ENCODE measurements at places on chromosomes 12 and 14.

GRCh38 chr12:131445184-131445774, 265.6 kb upstream of the SFSWAP start:
- no peak for DNase-seq

DNA sequence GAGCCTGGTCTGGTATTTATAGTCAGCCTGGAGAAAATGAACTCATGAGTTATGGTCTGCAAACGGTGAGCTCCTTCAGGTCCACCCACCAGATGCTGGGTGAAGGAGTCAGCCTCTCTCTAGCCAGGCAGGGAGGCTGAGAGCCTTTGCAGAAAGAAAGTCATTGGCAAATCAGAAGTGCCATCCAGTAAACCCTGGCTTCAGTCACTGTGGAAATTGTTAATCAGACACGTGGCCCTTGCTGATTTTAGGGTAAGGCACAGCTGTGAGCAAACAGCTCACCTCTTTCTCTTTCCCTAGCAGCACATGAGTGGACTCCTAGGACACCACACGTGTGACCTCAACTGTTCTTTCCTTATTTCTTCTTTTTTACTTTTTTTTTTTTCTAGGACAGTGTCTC, 44.9 kb downstream of the CHST11 start:
- no peak for DNase-seq

GRCh38 chr12:65364046-65364445, 85.6 kb downstream of the MSRB3 start:
- no peak for DNase-seq

- no peak for DNase-seq
These were observed 2.3 kb downstream of the LHX5 start for GRCh38 chr12:113469224-113469948.

- DNase-seq, result no peak
These were observed 14.1 kb downstream of the AKT1 start for GRCh38 chr14:104781271-104782077.

- DNase-seq, result no peak
These were observed 13.5 kb downstream of the C3AR1 start for GRCh38 chr12:8052679-8053078.

GRCh38 chr12:12338527-12339168, 11.4 kb downstream of the MANSC1 start:
- no peak for DNase-seq

DNA sequence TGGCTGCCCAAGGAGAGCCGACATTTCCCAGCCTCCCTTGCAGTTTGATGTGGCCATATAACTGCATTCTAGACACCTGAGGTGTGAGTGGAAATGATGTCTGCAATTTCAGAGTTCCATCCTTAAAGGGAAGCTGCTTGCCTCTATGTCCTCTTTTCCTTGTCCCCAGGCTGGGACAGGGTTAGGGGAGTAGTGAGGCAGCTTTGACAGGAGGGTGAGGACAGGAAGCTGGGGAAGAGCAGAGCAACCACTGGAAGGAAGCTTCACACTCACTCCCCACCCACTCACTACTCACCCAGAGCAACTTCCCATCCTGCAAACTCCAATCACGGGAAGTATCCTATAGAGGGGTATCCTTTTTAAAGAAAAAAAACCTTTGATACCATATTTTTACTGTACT, 28.9 kb upstream of the LTA4H start:
- DNase-seq, result no peak

GRCh38 chr12:53956251-53956887, 1.7 kb downstream of the HOXC12 start:
- no peak for DNase-seq

DNA sequence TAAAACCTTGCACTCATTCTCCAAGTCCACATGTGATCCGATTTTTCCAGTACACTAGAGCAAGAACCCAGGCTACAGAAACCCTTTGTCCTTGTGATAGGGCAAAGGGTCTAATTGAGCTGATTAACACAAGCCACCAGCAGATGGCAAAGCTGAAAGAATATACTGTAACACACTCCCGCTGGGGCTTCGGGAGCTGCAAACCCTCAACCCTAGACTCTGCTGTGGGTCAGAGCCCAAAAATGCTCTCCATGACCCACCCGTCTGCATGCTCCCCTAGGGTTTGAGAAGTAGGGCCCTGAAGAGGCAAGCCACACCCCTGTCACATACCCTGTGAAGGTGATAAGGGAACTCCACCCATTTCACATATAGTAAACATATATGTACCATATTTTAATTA, 33.6 kb upstream of the PCNX1 start:
- no peak for DNase-seq

Data from mesothelial cell of epicardium (in vitro differentiated cells).